ENCODE measurements at places on chromosomes 12 and 14. TPM values are rescaled to one million over a fixed set of nuclear protein-coding genes. Genes with fewer than 3 reads are reported as not detected.
A peak's percentile ranks its signal among the peaks of the same experiment; 100 is the strongest.

FSCB gene
- total RNA-seq: not detected

DNA sequence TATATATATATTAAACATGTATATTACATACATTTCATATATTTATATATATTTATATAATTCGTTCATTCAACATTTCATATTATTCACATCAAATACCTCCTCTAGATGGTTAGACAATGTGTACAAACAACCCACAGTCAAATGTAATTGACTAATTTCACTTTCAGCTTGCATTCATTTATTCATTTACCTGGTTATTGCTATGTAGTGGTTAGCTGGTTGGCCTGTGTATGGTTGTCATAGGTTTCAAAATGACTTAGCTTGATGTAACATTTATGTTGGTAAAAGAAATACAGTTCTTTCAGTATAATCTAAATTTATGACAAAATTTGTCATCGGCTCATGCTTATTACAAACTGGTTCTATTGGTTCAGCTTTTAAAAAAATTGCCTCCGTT is 389 bp downstream of the OR4K13 start:
- no peak for DNase-seq

GRCh38 chr14:85978582-85979250 is 448.8 kb downstream of the FLRT2 start:
- DNase-seq: no peak

CLECL1 gene
- not detected for total RNA-seq

DNA sequence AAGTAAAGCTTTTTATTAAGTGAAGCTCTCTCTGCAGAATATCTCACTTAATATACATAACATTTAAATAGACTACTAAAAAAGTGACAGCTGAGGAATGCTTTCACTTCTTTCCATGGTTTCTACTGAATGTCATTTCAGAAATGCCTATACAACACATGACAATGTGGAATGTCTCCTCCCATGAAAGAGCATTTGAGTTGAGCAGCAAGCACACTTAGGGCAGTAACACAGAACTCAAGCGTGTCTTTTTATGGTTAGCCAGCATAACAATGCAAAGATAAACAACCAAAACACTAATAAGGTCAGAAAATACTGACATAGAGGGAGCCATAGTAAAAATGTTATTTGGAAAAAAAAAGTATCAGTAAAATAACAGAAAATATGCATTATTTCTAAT is 9.4 kb downstream of the PPP1R12A start:
- no peak for DNase-seq

MIPOL1 gene
- total RNA-seq: 12.1 TPM

GRCh38 chr12:55548756-55549155 is 646 bp upstream of the OR6C4 start:
- no peak for DNase-seq

DNA sequence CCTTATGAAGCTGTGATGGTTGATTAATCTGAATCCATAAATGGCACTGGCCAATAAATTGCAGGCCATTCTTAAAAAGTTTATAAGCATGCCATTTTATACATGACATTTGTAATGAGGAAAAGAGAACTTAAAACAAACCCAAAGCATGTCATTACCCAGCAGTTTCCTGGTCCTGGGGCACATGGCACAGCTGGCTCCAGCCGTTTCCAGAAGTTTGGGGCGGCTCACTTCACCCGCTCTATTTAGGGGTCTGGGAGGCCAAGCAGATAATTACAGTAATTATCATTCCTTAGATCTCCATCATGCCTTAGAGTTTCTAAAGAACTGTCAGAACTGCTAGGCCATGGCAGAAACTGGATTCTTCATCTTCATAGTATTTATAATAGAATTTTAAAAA is 6.4 kb downstream of the ADGRD1 start:
- no peak for DNase-seq

DNA sequence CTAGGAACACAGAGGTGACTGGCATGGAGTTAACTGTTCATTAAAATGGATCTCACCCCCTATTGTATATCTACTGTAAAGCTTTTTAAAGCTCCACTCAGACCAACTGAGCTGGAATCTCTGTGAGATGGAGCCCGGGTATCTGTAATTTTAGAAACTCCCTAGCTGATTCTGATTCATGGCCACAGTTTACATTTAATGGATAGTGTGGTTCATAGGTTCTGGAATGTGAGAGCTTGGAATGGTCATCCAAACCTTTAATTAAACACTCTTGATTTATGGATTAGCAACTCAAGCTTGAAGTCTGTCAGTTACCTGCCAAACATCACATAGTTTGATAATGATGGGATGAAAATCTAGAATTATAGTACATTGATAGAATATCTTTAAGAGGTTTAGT is 183.8 kb downstream of the SLC25A21 start:
- no peak for DNase-seq

- no peak for DNase-seq
Observed at GRCh38 chr14:81236138-81236537, 15.4 kb upstream of the GTF2A1 start.

GRCh38 chr12:94792693-94793092 is 142.3 kb upstream of the TMCC3 start:
- DNase-seq: no peak

DNA sequence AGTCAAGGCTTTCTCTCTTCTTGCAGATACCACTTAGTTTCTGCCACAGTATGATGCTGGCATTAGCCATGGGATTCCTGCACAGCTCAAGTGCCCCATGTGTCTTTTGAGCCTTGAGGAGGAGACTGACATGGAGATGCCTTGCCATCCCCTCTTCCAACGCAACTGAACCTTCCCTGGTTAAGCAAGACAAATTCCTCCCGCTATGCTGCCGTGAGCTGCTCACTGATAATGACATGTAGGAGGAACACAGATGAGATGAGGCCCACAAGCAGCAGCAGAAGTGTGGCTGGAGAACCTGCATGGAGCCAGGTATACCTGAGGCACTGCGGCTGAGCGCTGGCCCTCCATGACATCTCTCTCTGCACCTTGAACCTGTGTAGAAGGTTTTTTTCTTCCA is 15.4 kb upstream of the PPP1R1A start:
- no peak for DNase-seq

- no peak for DNase-seq
Observed at GRCh38 chr14:93811020-93811419, 22.7 kb upstream of the PRIMA1 start.

TAS2R50 gene
- 1.8 TPM for total RNA-seq

GLIPR1L1 gene
- total RNA-seq: not detected

DNA sequence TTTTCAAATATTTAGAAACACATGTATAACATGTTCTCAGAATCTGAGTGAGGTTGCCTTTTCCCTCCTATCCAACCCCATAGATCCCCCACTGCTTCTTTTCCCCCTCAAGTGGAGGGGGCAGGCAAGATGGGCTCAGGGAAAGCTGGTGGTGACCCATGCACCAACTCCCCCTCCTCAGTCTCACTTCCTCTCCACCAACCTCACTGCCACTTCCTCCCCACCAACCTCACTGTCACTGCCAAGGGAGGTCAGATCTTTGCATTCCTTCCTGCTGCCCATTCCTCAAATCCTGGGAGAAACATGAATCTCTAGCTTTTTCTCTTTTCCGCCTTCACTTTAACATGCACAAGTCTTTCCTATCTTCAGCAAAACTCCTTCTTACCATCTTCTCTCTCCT is 48.7 kb downstream of the SPTB start:
- DNase-seq: no peak

- peak; percentile 56 for DNase-seq
Observed at GRCh38 chr14:100779691-100780080, 46.2 kb upstream of the MEG3 start.
